Panc1 (cell line): ENCODE measurements at places on chromosomes 6 and 20.

GRCh38 chr6:121093928-121094327, 240.4 kb downstream of the TBC1D32 start:
- no peak for DNase-seq

DNA sequence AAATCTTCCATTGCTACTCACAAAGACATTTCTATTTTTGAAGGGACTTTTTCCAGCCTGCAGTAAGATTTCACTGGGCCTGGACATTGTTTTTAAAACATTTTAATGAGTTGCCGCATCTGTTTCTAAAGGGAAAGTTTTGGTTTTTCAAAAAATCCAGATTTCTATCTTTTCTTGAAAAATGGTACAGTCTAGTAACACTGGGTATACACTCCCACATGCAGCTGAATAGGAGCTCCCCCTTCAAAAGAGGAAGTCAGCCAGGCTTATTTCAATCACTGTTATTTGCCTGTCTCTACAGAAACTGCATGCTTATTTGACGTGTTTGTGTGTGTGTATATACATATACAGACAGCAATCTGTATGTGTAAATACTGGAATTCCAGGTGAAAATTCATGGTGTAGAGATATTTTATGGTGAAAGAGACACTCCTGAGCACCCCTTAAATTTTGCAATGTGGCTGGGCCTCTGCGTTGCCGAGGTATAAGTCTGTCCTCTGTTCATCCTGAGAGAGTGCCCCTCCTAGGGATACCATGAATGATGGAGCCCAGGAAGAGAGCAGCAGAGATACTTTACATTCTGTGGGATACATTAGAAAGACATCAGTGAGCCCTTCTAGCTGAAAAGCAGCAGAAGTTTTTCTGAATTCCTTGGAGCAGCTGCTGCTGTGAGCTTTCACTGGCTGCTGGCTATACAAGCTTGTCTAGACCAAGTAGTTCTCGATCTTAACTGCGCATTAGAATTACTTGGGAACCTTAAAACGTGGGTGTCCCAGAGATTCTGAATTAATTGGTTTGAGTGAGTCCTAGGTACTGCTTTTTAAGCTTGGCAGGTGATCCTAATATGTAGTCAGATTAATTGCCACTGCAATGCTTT, 12.0 kb upstream of the ABRACL start:
- DNase-seq = no peak

DNA sequence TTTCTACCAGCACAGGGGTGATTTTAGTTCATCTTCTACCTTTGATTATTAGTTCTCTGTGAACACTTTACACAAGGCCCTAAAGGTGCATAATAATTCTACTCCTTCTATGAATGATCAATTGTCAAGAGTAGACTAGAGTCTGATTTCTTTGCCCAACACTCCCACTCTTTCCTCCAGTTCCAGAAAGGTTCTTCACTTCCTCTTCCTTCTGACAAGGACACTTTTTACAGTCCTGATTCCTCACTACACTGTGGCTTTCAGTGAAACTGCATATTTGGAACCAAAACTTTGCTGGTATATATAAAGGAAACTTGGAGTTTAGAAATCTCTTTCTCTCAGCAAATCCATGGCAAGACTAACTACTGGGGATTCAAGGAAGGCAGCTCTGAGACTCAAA, 10.6 kb upstream of the RSPO3 start:
- no peak for DNase-seq

GRCh38 chr20:38842558-38842981, 37.1 kb downstream of the PPP1R16B start:
- no peak for DNase-seq

- no peak for DNase-seq
Observed at GRCh38 chr6:79922018-79922417, 25.3 kb downstream of the ELOVL4 start.

GRCh38 chr20:58054780-58055373, 173.6 kb downstream of the ANKRD60 start:
- no peak for DNase-seq

GRCh38 chr20:48774696-48775095, 53.1 kb downstream of the PREX1 start:
- no peak for DNase-seq

DNA sequence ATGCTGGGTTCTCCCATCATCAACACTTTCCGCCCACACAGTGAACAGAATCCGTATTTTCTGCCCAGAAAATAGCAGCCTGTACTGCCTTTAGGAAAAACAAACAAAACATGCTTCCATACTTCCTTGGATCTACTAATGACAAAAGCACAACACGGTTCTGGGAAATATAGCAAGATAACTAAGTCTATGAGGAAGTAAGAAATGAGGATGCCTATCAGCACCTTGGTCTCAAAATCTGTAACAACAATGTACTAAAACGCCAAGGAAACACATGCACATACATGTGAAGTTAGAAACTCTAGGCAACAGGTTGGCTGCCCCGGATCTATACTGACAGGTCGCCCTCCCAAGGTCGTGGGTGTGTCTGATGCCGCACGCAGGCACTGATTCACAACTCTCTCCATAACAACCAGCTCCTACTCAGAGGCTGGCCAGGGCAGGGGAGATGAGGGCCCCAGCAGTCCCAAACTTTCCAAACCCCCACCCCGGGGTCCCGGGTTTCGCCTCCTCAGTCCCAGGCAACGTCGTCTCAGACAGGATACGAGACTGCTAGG, 710 bp downstream of the BTBD9 start:
- no peak for DNase-seq

- DNase-seq = no peak
Observed at GRCh38 chr6:33761922-33762629, 15.4 kb upstream of the IP6K3 start.

DNA sequence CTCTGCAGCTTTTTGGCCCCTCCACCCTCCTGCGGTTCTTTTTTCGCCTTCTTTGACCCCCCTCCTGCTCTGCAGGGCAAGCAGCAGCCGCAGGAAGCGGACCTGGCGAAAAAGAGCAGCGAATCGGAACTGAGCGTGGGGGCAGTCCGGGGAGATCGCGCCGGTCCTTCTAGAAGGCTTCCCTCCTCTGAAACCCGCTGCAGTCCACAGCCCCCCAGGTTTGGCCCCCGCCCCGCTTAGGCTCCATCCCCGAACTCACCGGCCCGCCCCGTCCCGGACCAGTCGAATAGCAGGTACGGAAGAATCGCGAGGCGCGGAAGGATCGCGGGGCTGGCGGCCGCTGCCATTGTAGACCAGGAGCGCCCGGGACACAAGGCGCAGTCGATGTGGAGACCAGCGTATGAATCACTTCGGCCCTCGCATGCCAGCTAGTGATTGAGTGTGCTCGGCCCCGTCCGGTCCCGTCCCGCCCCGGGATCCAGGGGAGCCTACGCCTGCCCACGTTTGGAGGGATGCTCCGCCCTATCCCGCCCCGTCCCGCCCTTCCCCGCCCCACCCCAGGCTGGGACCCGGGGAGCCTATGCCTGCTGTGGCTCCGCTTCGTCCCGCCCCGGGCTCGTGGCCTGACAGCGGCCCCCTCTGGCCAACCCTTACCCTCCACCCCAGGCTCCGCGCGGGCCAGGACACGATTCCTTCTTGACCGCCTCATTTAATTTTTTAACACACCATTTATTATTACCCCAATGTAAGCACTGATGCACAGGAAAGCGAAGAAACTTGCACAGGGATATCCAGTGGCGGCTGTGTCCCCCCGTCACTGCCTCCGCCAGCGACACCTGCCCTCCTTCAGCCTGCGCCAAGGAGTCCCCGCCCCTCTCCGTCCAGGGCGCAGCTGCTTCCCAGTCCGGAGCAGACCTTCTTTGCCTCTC, at the start of gene ULBP3:
Gene ULBP3, minus strand, starts transcription at position 402 of the 929 bp plus-strand sequence. Its CDS starts 55 bp downstream, at position 347.
- no peak for DNase-seq

- DNase-seq = no peak
Observed at GRCh38 chr6:50834929-50835410, 16.3 kb downstream of the TFAP2B start.

DNA sequence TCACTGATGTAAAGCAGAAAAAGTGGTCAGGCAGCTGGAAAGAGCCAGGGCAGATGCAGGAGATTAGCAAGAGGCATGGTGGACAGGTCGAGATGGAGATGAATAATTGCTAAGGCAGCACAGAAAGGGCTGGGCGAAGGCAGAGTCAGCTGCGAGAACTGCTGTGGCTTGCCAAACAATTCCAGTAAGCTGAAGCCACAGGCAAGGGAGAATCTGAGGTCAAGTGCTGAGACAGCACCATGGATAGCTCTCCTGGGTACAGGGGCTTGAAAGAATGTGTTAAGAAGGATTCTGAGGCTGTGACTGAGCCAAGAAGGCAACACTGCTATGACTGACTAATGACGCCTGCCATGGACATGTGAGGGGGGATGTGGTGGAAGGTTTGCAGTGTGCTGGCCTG, 220.8 kb upstream of the FOXA2 start:
- DNase-seq = no peak

- DNase-seq = no peak
Observed at GRCh38 chr6:144583614-144583954, 298.4 kb downstream of the UTRN start.

DNA sequence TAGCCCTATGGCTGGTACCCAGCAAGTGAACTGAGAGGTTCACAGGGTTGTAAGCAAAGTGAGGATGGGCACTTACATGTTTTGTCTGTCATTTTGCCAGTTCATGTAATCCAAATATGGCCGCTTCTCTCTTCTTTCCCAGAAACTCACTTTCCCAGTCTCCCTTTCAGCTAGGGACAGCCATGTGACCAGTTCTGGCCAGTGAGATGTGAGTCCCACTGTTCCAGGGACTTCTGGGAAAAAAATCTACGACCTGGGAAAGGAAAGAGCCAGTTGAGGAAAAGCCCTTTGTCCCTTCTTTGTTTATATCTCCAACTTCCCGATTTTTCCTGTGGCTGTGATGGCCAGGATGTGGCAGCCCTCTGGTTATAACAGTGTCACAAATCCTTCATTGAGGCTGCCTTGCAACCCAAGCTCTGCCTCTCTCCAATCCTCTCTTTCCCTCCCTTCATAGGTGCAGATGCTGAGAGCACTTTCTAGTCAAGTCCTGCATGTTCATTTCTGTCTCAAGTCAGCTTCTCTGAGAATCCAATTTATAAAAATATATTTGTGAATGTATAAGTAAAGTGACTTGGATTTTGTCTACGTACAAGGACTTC, 148.6 kb upstream of the ZFP64 start:
- no peak for DNase-seq

GRCh38 chr6:145529582-145529981, 205.7 kb downstream of the EPM2A start:
- DNase-seq = no peak

- no peak for DNase-seq
Observed at GRCh38 chr6:169839493-169839892, 88.1 kb downstream of the ERMARD start.
